Heart right ventricle (tissue), 16 donors: ENCODE measurements at places on chromosomes 2 and 18. TPM values are rescaled to one million over a fixed set of nuclear protein-coding genes. Genes with fewer than 3 reads are reported as not detected.

- no peak overlapping the region for H3K4me3 ChIP-seq
- DNase-seq, result no peak
- no peaks in the 10 kb centered on the region for H3K36me3 ChIP-seq
- H3K27ac ChIP-seq, result peak overlapping the region; percentile 34
- H3K27me3 ChIP-seq, result no peaks in the 10 kb centered on the region
- H3K4me1 ChIP-seq, result peaks cover 33% of the 10 kb centered on the region
These were observed 137.3 kb upstream of the PID1 start for GRCh38 chr2:229408356-229408755.

Gene MC2R
- polyA plus RNA-seq, result under 0.01 TPM

Gene AMER3
- not detected for polyA plus RNA-seq

DNA sequence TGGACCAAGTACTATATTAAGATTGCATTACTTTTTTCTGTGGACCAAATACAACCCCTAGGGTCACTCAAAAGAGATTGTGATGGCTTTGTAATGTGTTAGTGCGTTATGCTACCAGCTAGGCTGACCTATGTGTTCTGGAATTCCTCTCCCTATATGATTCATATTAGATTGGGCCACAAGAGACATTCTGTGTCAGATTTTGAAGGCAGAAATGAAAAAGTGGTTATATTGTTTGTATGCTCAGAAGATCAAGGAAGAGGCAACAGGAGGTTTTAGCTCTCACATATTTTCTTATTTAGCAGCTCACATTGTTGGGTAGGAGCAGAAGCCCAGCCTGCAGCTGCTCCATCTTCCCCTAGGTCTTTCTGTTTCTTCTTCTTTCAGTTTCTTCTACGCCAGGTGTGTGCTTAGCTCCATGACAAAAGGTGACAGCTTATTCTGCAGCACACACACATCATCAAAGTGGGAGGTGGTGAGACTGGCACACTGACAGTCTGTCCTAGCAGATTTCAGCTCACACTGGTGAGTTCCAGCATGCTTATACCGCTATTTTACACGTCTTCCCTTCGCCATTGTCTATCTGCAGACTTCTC, 156.8 kb upstream of the UBE2E3 start:
- H3K4me3 ChIP-seq, result no peak overlapping the region
- no peak for DNase-seq
- no peaks in the 10 kb centered on the region for H3K4me1 ChIP-seq
- H3K27ac ChIP-seq, result no peak overlapping the region
- H3K36me3 ChIP-seq, result no peaks in the 10 kb centered on the region

DNA sequence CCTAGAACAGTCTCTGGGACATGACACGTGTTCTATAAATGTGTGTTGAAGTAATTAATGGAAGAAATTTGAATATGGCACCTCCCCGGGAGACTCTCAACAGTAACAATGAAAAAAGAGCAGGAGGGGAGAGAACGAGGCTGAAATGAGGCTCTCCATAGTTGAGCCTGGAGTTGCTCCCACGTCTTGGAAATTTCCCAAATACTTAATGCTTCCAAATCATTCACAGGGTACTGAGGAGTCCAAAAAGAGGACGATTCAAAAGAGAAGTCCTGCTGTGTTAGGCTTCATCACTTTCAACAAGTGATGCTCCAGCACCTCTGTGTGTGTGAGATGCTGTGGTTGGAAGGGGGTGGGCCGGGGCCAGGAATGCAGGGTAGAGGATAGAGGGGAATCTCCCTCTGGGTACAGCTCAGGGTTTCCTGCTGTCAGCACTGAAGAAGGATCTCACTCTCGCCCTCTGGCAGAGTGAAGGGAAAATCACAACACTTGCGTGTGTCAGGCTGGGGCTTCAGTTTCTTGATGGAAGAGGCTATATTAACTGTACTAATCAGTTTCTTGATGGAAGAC, 18.1 kb upstream of the ZNF407 start:
- H3K27ac ChIP-seq, result no peak overlapping the region
- no peaks in the 10 kb centered on the region for H3K36me3 ChIP-seq
- no peak overlapping the region for H3K4me3 ChIP-seq
- peaks cover 8% of the 10 kb centered on the region for H3K4me1 ChIP-seq

DNA sequence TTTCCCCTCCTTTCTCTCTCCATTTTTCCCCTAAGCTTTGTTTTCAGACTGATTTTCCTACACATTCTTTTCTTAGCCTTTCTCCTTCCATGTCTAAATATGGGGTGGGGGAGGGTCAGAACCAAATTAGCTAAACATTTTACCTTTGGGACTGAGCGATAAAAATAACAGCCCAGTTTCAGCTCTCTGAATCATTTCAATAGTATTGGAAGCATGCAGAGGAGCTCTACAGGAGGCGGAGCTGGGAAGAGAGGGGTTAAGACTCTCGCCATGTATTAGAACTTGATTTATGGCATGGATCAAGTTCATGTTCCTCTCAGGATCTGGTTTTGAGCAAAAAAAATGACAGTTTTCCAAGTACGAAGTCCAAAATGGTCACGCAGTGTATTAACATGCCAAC, 109.1 kb downstream of the CPO start:
- H3K27me3 ChIP-seq, result no peaks in the 10 kb centered on the region
- no peak overlapping the region for H3K4me3 ChIP-seq
- no peak overlapping the region for H3K27ac ChIP-seq
- H3K4me1 ChIP-seq, result peaks cover 21% of the 10 kb centered on the region
- H3K36me3 ChIP-seq, result no peaks in the 10 kb centered on the region

- H3K27ac ChIP-seq, result no peak overlapping the region
- no peaks in the 10 kb centered on the region for H3K27me3 ChIP-seq
- no peaks in the 10 kb centered on the region for H3K36me3 ChIP-seq
- H3K4me3 ChIP-seq, result no peak overlapping the region
- DNase-seq, result no peak
These were observed 132.0 kb upstream of the MYCN start for GRCh38 chr2:15808204-15808910.

Gene ZNF385B
- polyA plus RNA-seq, result 0.59 TPM

Gene POTEF
- not detected for polyA plus RNA-seq

Gene BIN1
- polyA plus RNA-seq, result 10.9 TPM

DNA sequence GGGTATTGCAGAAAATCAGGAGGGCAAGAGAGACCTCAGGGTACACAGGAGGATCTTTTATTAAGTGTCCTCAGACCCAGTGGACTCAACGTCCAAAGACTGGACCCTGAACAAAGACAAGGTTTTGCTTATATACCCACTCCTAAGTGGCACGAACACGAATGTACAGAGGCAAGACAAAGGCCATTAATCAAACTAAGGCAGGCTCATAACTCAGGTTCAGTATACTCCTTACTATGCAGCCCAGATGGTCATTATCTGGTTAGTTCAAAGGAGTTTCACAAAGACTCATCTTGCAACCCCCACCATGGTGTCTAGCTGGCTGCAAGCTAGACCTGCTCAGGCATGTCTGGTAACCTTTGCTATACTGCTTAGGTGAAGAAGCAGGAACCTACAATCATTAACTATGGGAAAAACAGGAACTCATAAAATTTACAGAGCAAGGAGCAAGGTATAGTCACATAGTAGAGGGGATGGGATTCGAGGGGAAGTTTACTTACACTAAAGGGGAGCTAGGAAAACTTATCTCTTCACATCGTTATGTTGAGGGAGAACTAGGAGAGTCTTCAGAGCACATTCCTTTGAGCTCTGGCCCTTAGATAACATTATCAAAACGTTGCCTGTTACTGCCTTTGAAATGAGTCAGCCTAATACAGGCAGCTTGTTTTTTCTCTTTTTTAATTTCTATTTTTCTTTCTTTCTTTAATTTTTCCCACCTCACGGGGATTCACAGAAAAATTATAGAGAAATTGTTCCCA, 33.9 kb downstream of the SLC4A3 start:
- no peaks in the 10 kb centered on the region for H3K27me3 ChIP-seq
- H3K4me1 ChIP-seq, result peaks cover 12% of the 10 kb centered on the region
- no peak overlapping the region for H3K4me3 ChIP-seq
- no peaks in the 10 kb centered on the region for H3K36me3 ChIP-seq

- H3K27me3 ChIP-seq, result no peaks in the 10 kb centered on the region
- H3K4me1 ChIP-seq, result no peaks in the 10 kb centered on the region
- H3K36me3 ChIP-seq, result no peaks in the 10 kb centered on the region
- no peak overlapping the region for H3K27ac ChIP-seq
These were observed 198.7 kb downstream of the PTGR3 start for GRCh38 chr18:75010278-75010677.

- H3K27me3 ChIP-seq, result peaks cover 7% of the 10 kb centered on the region
- H3K4me1 ChIP-seq, result no peaks in the 10 kb centered on the region
- no peak for DNase-seq
- no peaks in the 10 kb centered on the region for H3K36me3 ChIP-seq
These were observed 294.0 kb upstream of the HS6ST1 start for GRCh38 chr2:128612628-128613027.

GRCh38 chr2:241000831-241001321, 2.5 kb downstream of the SNED1 start:
- no peaks in the 10 kb centered on the region for H3K36me3 ChIP-seq
- no peak overlapping the region for H3K27ac ChIP-seq
- peaks cover 42% of the 10 kb centered on the region for H3K4me1 ChIP-seq

- no peak overlapping the region for H3K4me3 ChIP-seq
- no peak for DNase-seq
- H3K27ac ChIP-seq, result no peak overlapping the region
- no peaks in the 10 kb centered on the region for H3K36me3 ChIP-seq
These were observed 48.6 kb downstream of the NRP2 start for GRCh38 chr2:205730701-205731582.

Gene CRYGC
- polyA plus RNA-seq, result not detected

DNA sequence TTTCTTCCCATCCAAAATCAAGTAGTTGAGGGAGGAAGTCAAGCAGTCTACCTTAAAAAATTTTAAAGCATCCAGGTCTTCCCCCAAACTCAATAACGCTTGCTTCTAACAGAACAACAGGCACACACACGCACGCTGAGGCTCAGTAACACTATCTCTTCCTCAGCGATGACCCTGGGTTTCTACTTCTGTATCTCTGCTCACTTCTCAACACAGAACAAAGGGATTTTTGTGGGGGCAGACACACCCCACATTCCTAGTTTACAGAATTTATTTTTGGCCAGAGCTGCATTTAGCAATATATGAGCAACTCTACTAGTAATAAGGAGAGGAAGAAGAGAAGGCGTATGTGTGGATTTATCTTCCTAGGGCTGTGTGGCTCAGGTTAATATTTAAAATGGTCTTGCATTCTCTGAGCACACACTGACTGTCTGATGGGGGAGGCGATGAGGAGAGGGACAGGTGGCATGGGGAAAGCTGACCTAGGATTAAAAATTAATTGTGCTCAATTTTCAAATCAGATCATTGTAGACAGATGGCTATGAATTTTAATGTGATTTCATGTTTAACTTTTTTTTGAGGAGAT, 71.3 kb upstream of the PPM1B start:
- H3K36me3 ChIP-seq, result no peaks in the 10 kb centered on the region
- no peaks in the 10 kb centered on the region for H3K27me3 ChIP-seq
- peaks cover 16% of the 10 kb centered on the region for H3K4me1 ChIP-seq

DNA sequence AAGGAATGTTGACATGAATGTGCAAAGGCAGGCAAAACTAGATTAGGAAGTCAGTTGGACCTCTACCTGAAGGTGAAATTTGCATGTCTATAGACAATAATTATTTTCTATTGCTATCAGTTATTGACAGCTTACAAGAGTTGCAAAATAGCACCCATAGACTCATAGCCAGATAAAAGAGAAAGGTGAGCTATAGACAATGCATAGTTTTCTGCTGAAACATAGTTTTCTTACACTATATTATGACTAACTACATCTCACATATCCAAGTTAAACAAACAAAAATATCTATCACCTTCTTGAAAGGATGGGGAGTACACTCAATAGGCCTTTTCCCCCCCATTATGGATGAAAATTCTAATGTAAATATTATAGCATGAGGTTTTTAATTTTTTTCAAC, 305.0 kb downstream of the PTH2R start:
- no peaks in the 10 kb centered on the region for H3K27me3 ChIP-seq
- H3K4me3 ChIP-seq, result no peak overlapping the region

DNA sequence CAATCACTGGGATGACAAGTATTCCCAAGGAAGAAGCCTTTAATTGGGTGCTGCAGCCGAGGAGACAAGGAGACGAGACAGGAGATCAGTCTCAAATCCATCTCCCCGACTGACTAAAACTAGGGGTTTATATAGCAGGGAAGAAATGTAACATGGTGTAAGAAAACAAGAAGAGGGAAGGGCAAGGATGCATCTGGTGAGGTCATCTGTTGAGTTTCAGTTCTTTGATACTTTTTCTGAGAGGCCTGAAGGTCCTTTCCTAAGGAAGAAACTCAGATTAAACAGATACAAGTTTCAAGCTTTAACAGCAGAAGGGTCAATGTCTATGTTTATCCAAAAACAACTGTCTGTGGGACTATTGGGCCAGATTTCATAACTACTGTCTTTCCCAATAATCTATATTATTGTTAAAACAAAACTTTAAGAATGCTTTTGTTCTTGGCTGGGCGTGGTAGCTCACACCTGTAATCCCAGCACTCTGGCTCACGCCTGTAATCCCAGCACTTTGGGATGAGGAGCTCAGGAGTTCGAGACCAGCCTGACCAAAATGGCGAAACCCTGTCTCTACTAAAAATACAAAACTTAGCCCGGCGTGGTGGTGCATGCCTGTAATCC, 2.5 kb upstream of the PDCL3 start:
- peaks cover 9% of the 10 kb centered on the region for H3K4me1 ChIP-seq
- H3K36me3 ChIP-seq, result no peaks in the 10 kb centered on the region
- H3K4me3 ChIP-seq, result no peak overlapping the region

GRCh38 chr2:28439127-28439526, 46.5 kb downstream of the FOSL2 start:
- DNase-seq, result no peak
- H3K27ac ChIP-seq, result no peak overlapping the region
- H3K27me3 ChIP-seq, result no peaks in the 10 kb centered on the region
- H3K4me1 ChIP-seq, result no peaks in the 10 kb centered on the region
- no peaks in the 10 kb centered on the region for H3K36me3 ChIP-seq

Gene LOXL3
- polyA plus RNA-seq, result 3.4 TPM

Gene RNF144A
- polyA plus RNA-seq, result 3.6 TPM

- H3K36me3 ChIP-seq, result no peaks in the 10 kb centered on the region
- H3K27ac ChIP-seq, result no peak overlapping the region
- no peak for DNase-seq
- H3K4me3 ChIP-seq, result no peak overlapping the region
These were observed 76.1 kb downstream of the AFF3 start for GRCh38 chr2:100066246-100066645.

DNA sequence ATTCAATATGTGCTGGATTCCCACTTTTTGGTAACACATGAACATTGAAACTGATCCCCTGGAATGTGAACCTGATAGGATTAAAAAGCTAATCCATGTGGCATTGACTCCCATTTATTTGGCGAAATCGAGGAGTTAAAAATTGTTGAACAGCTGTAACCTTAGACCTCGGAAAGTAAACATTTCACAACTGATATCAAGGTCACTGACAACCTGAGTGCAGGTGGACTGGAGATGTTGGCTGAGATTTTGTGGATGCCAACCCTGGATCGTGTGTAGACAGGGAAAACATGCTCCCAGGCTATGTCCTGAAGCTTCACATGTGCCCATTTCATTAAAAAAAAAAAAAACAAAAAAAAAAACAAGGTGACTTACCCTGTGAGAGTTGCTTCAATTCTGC, 204.8 kb downstream of the SETBP1 start:
- H3K27me3 ChIP-seq, result peaks cover 5% of the 10 kb centered on the region
- peaks cover 12% of the 10 kb centered on the region for H3K4me1 ChIP-seq
- DNase-seq, result no peak
- no peak overlapping the region for H3K27ac ChIP-seq
